ENCODE measurements at places on chromosomes 6 and 20. TPM values are rescaled to one million over a fixed set of nuclear protein-coding genes. Genes with fewer than 3 reads are reported as not detected.

BANF2 gene
- total RNA-seq: not detected

PRND gene
- not detected for total RNA-seq

GTSF1L gene
- not detected for total RNA-seq

TLDC2 gene
- not detected for total RNA-seq

MLN gene
- total RNA-seq: not detected

FAM83C gene
- total RNA-seq: 0.05 TPM

GNMT gene
- not detected for total RNA-seq

ZKSCAN8 gene
- total RNA-seq: 5.7 TPM

SLC24A3 gene
- total RNA-seq: 0.03 TPM

PGM3 gene
- 27.0 TPM for total RNA-seq

GHRH gene
- total RNA-seq: not detected

VSTM2L gene
- total RNA-seq: 7.4 TPM

OOEP gene
- total RNA-seq: not detected

PDRG1 gene
- 33.0 TPM for total RNA-seq

LAMA5 gene
- total RNA-seq: 408 TPM

STK35 gene
- 12.8 TPM for total RNA-seq

EYA2 gene
- 3.0 TPM for total RNA-seq

SLC2A4RG gene
- total RNA-seq: 101 TPM

NKAIN2 gene
- not detected for total RNA-seq

HRH3 gene
- total RNA-seq: not detected
